ENCODE measurements at places on chromosomes 2 and 18.

GRCh38 chr2:118012778-118013177 lies 1.1 kb downstream of the CCDC93 start:
- no peak for DNase-seq

- no peak for DNase-seq
Observed at GRCh38 chr18:12703096-12703567, 290 bp downstream of the PSMG2 start.

- no peak for DNase-seq
Observed at GRCh38 chr2:180656455-180656847, 324.0 kb upstream of the UBE2E3 start.

GRCh38 chr2:181910028-181910831 lies 18.7 kb downstream of the ITPRID2 start:
- no peak for DNase-seq

DNA sequence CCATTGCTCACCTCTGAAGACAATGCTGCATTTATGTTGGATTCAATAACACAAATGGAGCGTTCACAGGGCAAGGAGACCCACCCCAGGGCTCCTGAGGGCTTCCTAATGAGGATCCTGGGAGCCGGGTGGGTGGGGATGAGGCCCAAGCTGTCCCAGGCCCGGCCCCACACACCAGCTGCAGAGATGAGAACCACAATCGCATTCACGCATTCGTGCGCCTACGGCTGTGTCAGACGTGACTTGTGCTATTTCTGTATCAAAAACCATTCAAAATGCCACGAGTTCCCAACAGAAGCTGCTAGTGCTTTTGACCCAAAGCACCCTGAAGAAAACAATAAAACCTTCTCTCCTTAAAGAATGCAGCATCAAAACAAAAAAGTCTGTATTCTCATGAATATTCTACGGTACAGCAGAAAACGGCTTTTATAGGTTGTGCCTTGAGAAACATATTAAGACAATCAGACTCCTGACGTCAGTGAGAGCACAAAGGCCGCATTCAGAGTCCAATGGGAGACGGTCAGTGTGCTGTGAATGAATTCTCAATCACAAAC lies 205.4 kb downstream of the HDAC4 start:
- DNase-seq: no peak
